HepG2 (cell line): ENCODE measurements at places on chromosomes 3 and 15. TPM values are rescaled to one million over a fixed set of nuclear protein-coding genes. Genes with fewer than 3 reads are reported as not detected.

Gene CD276
- 32.4 and 55.2 TPM in 2 replicates for total RNA-seq

Gene PHC3
- 16.5 and 24.1 TPM in 2 replicates for total RNA-seq

Gene PIERCE2
- total RNA-seq: not detected in 2 replicates

Gene RETNLB
- total RNA-seq: not detected in 2 replicates

Gene TMCO5A
- total RNA-seq: not detected in 2 replicates
